ENCODE measurements at places on chromosomes 11 and 22.
A peak's percentile ranks its signal among the peaks of the same experiment; 100 is the strongest.

DNA sequence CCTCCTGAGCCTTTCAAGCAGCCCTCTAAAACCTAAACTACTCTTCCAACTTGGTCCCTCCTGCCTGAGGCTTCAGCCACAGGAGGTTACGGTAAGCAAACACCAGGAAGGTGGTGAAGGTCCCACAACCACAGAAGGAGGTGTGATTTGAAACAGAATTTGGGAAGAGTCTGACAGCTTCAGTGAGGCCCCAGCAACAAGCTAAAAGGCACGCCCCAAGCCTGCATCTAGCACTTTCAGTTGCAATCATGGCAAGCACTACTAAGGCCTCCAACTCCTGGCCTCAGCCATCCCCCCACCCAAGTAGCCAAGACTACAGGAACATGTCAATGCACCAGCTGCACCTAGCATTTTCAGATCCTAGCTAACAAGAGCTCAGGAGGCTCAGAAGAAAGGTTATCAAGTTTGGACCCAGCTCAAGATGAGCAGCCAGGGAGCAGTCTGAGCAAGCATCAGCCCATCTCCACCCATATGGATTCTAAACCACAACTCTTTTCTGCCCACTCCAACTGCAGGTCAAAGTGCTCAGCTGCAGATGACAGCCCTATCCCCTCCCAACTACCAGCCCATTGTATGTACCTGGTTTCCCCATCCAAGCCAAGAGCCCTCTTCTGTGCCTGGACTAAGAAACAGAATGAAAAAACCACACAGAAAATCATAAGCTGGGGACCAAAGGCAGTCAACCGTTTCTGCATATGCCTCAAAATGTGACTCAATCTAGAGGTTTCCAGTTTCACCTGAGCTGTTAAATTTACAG lies 10.4 kb upstream of the AHNAK start:
- DNase-seq: no peak

DNA sequence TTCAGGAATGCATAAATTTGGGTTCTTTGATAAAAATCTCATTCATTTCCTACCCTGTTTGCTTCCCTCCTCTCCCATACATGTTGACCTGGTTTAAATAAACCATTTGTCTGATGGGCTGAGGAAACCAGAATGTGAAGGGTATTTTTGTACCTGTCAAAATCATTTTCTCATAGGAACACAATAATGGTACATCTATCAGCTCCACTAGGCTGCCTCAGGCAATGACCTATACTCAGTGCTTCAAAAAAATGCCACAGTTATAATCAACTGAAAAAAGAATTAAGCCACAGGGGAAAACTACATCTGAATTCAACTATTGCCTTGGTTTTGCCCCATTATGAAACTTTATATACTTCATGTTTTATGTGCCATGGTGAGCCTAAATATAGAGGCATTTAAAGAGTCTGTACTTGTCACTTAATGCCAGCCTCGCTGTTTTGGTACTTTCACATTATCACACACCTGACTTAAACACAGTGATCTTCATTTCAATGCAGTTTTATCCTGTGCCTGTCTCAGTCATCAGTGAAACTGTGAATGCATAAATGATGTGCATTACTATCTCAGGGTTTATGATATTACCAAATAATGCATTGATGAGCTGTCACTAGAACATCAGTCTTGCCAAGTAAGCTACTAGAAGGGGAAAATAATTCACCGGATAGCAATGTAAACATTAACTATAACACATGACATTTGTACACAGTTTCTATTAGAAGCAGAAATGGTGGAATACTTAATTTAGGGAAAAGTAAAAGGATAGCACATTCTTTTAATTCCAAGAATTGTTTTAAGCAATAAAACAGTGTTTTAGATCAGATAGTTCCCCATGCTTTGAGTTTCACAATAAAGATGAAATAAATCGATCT lies 92.7 kb downstream of the MSANTD4 start:
- DNase-seq: no peak

DNA sequence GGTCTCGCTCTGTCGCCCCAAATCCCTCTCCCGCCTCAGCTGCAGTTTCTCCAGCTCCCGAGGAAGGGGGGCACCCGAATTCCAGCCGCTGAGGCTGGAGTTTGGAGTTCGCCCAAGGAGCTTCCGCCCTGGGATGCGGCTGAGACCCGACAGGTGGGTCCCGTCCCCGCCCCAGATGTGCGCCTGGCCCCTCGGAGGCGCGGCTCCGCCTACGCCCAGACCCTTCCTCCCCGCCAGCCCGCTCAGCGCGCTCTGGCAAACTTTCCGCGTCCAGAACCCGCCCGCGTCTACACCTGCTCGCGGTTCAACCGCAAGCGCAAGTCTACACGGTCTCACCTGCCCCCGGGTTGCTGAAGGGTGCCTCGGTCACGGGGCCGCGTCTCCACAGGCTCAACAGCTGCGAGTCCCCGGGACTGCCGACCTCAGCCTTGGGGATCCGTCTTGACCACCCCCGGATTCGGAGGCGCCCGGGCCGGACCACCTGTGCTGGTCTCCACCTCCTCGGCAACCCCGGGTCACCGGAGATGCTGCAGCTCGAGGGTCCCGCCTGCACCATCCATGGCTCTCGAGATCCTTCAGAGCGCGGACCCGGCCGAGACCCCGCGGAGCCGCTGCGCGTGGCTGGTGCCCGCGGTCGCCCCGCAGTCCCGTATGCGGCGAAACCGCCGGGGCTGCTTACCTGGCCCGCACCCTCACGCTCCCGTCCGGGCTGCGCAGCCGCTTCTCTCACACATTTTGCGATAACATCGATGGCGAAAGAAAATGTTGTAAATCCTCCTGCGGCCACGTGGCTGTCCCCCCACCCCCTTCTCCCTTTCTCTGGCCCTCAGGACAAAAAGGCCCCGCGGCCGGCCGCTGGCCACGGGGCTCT lies 63.6 kb downstream of the NFAM1 start:
- no peak for DNase-seq

- no peak for DNase-seq
These were observed 4.4 kb downstream of the EXPH5 start for GRCh38 chr11:108589136-108589535.

- DNase-seq: no peak
These were observed 16.8 kb downstream of the OR56B4 start for GRCh38 chr11:6124245-6124644.

- no peak for DNase-seq
These were observed 15.0 kb downstream of the STARD10 start for GRCh38 chr11:72778535-72779494.

DNA sequence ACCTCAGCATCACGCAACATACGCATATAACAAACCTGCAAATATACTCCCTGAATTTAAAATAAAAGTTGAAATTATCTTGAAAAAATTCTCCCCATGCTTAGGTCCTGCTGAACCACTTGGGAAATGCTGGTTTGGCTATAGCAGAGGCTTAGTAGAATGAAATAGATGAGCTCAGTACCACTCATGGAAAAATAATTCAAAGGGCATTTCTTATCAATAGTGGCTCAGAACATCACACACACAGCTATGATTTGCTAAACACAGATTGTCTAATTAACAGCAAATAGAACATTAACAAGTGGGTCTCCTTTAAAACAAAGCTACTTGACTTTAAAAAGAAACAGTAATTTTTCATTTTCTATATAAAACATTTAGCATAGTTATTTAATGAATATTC lies 21.5 kb downstream of the ELMOD1 start:
- DNase-seq: no peak

- no peak for DNase-seq
These were observed 33.1 kb downstream of the MTMR3 start for GRCh38 chr22:29916007-29916544.

GRCh38 chr11:36455658-36456111 lies 54.4 kb downstream of the TRAF6 start:
- DNase-seq: peak; percentile 32

DNA sequence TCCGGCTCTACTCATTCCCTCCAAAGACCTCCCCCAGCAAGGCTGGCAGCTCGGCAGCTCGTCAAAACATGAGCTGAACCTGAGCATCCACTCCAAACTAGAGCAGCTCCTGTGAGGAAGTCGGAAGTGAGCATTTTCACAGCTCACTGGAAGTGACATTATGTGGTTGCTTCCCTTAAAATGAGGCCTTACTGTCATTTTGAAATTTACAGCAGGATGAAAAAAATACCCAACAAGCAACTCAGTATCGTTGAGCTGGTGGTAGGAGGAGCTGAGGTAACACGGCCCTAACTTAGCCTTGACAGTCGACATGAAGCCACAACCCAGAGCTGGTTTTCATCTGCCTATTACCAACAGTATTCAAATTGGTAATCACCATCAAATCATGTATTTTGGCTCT lies 38.0 kb upstream of the ARFGAP3 start:
- DNase-seq: no peak

DNA sequence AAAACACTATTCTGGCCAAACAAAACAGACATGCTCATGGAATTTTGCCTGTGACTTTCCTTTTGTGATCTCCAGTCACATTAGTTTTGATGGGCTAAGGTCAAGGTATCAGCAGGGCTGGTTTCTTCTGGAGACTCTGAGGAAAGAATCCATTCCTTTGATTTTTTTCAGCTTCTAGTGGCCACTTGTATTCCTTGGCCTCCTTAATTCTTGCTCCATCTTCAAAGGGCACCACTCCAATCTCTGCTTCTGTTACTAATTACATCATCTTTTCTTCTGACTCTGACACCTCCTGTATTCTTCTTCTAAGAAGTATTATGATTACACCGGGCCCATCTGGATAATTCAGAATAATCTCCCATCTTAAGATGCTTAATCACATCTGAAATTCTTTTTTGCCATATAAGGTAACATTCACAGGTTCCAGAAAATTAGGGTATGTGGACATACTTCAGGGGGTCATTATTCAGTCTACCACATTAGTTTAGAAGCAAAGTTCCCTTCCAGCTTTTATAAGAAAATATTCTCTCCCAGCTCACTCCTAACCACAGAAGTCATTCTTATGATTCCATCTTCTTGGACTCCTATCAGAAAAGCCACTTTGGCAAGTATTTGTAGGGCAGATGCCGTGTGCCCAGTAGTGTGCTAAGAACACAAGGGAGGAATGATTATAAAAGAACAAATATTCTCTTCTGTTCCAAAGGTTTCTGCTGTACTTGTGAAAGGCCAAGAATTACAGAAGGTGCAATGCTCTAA lies 56.4 kb upstream of the FSHB start:
- DNase-seq: no peak

GRCh38 chr11:33000181-33000580 lies 15.5 kb upstream of the DEPDC7 start:
- no peak for DNase-seq

DNA sequence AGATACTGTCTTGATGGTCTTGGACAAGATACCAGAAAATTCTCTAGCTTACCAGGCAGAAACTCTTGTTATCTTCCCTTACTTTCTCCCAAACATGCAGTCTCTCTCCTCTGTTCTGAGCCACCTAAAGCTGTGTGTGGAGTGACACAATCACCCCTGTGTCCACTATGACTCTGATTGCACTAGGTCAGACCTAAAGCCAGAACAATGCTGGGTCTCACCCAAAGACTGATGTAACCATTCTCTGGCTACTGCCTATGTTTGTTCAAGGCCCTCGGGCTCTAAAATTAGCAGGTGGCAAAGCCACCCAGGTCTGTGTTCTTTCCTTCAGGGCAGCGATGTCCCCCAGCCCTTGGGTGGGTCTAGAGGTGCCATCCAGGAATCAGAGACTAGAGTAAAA lies 200.5 kb downstream of the KCNA4 start:
- no peak for DNase-seq

GRCh38 chr11:61472282-61472681 lies 36.3 kb upstream of the LRRC10B start:
- no peak for DNase-seq

- DNase-seq: peak; percentile 78
These were observed 23.6 kb upstream of the RNASEH2C start for GRCh38 chr11:65744026-65744698.

DNA sequence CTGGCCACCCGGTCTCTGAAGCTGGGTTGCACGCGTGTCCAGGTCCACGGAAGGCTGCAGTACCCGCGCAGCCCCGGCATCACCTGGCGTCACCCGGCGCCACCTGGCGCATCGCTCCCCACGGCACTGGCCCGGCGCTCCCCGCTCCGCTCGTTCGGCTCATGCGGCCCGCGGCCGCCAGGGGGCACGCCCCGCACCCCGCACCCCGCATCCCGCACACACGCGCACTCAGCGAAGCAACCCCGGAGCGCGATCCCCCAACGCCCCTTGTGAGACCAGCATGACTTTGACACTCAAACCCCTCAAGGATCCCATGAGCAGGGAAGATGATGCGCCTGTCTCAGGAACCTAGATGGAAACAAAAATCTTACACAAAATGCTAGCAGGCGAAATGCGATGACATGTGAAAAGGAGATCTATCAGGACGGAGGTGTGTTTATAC lies 11.9 kb downstream of the B3GNT6 start:
- peak; percentile 72 for DNase-seq

DNA sequence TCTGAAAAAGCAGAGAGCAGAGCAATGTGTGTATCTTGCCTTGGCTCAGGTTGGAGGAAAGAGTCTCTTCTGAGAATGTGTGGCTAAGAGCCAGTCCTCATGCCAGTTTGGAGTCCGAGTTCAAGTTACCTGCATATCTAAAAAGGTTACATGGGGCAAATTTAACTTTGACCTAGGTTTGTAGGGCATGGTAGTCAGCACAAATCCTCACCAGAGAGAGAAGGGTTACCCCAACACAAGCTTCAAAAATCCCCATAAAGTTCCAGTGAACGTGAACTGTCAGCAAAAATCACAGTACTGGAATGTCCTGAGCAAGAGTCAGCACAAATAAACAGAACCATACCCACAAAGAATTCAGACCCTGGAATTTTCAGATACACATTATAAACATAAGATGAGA lies 13.8 kb downstream of the SDHD start:
- DNase-seq: no peak

DNA sequence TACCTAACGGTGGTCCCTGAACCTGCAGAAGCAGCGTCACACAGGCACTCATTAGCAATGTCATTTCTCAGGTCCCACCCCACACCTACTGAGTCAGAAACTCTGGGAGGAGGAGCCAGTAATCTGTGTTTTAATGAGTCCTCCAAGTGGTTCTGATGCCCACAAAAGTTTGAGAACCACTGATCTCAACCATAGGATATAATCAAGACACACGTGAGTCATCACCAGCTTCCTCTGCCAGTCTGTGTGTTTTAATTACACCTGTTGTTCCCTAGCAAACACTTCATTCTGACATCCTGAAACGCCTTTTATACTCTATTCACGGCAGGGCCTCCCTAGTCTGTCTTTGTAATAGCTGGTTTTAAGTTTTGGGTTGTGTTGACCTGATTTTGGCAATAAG lies 5.8 kb downstream of the TECTA start:
- DNase-seq: no peak

GRCh38 chr11:127485541-127485940 lies 485.0 kb upstream of the KIRREL3 start:
- no peak for DNase-seq

- DNase-seq: no peak
These were observed 94.7 kb upstream of the GAL start for GRCh38 chr11:68589547-68590216.

GRCh38 chr11:13666708-13667107 lies 1.8 kb upstream of the FAR1 start:
- DNase-seq: no peak
